Amygdala (tissue), 56 donors: ENCODE measurements at places on chromosomes 1 and 21.

DNA sequence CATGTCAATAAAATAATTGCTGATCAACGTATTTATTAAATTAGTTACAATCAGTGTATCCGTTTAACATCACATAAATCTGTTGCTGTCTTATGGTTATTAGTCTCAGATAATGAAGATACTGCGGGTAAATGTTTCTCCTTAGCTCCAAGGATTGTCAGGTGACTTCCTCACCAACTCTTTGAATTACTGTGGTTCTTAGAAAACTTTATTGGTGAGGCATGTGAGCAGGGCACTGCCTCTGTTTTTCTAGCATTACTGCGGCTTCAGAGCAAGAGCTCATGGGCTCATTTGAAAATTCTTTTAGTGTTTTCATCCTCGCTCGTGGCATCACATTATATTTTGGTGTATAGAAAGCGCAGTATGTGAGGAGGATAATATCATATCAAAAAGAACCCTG, 555.9 kb downstream of the LMO4 start:
- DNase-seq: no peak

- DNase-seq: no peak
Observed at GRCh38 chr1:46432781-46433327, 38.7 kb downstream of the FAAH start.

DNA sequence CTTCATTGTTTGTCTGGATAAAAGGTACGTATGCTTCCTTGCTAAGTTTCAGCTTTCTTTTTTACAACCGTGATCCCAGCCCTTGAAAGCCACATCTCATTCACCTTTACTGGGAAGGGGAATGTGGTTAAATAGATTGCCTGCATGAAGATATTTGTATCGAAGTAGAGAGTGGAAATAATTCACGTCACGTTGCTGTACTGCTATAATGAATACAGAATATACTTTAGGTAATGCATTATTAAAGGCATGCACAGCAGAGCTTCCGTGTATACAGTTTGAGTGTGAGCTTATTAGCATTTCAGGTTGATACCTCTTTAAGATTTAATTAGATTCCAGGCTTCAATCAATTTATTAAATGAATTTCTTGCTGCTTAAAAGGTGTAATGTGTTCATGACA, 153.8 kb downstream of the HHAT start:
- no peak for DNase-seq

DNA sequence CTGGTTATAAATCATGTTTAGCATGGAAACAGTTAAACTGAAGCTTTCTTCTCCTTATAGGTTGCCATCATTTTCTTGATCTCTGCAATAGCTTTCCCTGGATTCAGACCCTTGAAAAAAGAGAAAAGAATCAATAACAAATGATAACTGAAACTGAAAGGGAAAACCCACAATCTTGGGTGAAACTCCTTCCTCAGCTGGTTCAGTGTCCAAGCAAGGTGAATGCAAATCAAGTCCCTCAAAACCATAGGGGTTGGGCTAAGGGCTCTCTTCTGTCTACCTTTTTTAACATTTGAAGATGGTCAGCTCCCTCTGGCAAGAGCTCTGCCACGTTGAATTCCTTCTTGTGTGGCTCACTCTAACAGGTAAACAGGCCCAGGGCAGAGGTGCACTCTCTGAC, 7.1 kb upstream of the ATP13A2 start:
- no peak for DNase-seq

- no peak for DNase-seq
Observed at GRCh38 chr1:180800945-180801344, 111.8 kb upstream of the KIAA1614 start.

GRCh38 chr21:25936776-25937175, 202.0 kb downstream of the GABPA start:
- DNase-seq: no peak

- no peak for DNase-seq
Observed at GRCh38 chr1:225834417-225835329, 24.7 kb downstream of the EPHX1 start.

GRCh38 chr1:177137814-177138213, 26.7 kb downstream of the ASTN1 start:
- DNase-seq: no peak

- no peak for DNase-seq
Observed at GRCh38 chr1:112504661-112505399, 3.9 kb upstream of the WNT2B start.

DNA sequence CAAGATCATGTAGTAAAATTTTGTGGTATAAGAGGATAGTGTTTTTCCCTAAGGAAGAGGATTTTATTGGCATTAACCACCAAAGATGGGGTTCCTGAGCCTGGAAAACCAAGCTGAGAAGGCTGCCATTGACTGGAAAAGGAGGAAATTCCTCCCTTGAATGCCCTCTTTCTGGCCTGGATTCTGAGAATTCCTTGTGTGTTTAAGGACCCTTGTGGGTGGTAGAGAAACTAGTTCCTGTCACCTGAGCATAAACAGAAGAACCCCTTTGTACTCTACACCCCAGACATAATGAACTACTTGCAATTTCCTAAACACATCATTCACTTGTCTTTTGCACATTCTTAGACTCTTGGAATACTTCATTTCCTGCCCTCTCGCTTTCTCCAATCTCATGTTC, 33.1 kb upstream of the CEP350 start:
- no peak for DNase-seq

GRCh38 chr21:44758781-44759627, 42.6 kb downstream of the UBE2G2 start:
- no peak for DNase-seq
